IMR-90 (cell line): ENCODE measurements at places on chromosomes 1 and 21. TPM values are rescaled to one million over a fixed set of nuclear protein-coding genes. Genes with fewer than 3 reads are reported as not detected.

GRCh38 chr1:220370041-220370700 lies 97.9 kb upstream of the RAB3GAP2 start:
- peak; percentile 70 for DNase-seq

DNA sequence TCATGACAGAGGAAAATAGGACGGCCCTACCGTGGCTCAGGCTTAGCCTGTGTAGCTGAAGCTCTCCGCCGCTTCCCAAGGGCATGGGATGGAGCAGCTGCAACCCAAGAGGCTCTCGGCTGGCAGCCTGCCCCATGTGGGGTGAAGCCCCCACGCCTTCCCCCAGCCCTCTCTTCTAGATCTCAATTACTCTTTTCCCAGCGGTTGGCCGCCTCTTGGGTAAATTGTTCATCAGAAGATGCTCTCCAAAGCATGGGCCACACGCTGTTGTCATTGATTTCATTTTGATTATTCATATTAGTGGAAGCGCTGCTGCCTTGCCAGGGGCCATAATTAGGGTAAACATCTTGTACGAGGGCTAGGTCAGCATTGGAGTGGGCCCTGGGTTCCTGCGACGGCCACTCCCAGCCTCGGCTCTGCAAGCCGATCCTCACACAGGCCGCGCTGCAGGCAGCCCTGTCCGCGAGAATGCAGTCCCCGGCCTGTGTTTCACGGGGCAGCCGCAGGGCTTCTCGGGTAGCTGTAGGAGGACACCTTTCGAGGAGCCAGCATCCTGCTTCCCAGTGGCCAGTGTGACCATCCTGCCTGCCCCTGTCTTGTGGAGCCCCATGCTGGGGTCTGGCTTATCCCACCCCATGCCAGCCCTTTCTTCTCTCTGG lies 114.4 kb upstream of the VAMP3 start:
- DNase-seq = no peak

GRCh38 chr1:198158735-198159589 lies 2.2 kb downstream of the NEK7 start:
- DNase-seq = peak; percentile 88

DNA sequence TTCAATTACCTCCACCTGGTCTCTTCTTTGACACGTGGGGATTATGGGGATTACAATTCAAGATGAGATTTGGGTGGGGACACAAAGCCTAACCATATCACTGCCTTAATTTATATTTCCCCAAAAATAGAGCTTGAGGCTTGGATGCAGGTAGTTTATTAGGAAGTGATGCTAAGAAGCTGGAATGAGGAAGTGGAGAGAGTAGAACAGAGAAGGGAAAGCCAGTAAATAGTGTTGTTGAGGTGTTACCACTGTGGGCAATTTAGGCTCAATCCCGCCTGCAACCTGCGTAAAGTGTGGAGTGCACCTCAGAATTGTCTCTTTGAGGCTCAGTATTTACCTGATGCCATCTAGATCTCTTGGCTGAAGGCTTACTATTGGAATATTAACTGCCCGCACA lies 4.9 kb upstream of the DOCK7 start:
- no peak for DNase-seq

- peak; percentile 67 for DNase-seq
These were observed 30.4 kb upstream of the TMEM61 start for GRCh38 chr1:54950006-54950368.

GRCh38 chr1:160167580-160167979 lies 16.2 kb downstream of the ATP1A4 start:
- peak; percentile 11 for DNase-seq

GRCh38 chr1:50930193-50930592 lies 29.9 kb downstream of the FAF1 start:
- no peak for DNase-seq

GRCh38 chr1:161816201-161816600 lies 50.1 kb downstream of the ATF6 start:
- peak; percentile 43 for DNase-seq

DNA sequence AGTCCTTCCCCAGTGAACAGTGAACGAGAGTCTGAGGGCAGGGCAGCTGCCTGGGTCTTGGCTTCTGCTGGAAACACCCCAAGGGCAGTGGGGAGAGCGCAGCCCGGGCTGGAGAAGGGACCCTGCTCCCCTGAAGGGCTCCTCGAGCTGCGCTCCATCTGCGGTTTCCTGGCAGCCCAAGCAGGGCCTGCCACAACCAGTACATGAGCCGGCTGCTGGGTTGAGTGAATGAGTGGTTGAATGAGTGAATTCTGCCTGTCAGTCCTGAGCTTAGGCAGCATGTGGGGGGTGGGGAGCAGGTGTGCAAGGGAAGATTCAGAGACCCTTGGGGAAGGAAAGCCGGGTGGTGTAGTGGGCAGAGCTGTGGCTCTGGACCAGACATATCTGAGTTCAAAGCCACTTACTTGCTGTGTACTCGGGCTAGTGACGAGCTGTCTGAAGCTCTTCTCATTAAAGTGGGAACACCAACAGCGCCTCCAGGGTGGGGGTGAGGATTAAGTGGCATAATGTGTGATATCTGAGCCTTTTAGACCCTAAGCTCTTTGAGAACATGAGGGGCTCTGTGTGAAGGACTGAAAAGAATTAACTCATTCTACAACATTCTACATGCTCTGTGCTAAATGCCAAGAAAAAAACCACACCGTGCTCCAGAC lies 3.7 kb downstream of the OPRD1 start:
- DNase-seq = no peak

GRCh38 chr1:107142140-107142542 lies 1.3 kb downstream of the NTNG1 start:
- peak; percentile 50 for DNase-seq

- DNase-seq = no peak
These were observed 167.0 kb downstream of the FAM78B start for GRCh38 chr1:165999826-166000225.

GRCh38 chr1:99691175-99691574 lies 45.3 kb downstream of the PALMD start:
- DNase-seq = no peak

- DNase-seq = no peak
These were observed 85.8 kb downstream of the ATP5PO start for GRCh38 chr21:33829844-33830243.

DNA sequence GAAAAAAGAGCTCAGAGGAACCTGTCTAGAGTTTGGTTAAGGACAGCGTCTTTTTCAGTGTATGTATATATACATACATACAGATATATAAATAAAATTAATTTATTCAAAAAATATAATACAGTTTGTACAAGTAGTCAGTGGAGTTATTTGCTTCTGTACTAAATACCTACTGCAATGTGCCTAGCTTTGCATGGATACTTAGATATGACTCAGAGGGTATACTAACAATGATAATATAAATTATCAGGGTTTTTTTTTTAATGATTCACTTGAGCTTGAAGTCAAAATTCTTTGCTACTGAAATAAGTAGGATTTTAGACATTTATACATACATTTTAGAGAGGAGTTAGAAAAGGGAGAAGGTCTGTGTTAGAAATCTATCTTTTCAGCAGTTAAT lies 117.9 kb downstream of the PHTF1 start:
- peak; percentile 60 for DNase-seq

- no peak for DNase-seq
These were observed 151.7 kb downstream of the LYPLAL1 start for GRCh38 chr1:219325368-219325742.

GRCh38 chr1:33261344-33261743 lies 5.1 kb downstream of the ZNF362 start:
- no peak for DNase-seq

DNA sequence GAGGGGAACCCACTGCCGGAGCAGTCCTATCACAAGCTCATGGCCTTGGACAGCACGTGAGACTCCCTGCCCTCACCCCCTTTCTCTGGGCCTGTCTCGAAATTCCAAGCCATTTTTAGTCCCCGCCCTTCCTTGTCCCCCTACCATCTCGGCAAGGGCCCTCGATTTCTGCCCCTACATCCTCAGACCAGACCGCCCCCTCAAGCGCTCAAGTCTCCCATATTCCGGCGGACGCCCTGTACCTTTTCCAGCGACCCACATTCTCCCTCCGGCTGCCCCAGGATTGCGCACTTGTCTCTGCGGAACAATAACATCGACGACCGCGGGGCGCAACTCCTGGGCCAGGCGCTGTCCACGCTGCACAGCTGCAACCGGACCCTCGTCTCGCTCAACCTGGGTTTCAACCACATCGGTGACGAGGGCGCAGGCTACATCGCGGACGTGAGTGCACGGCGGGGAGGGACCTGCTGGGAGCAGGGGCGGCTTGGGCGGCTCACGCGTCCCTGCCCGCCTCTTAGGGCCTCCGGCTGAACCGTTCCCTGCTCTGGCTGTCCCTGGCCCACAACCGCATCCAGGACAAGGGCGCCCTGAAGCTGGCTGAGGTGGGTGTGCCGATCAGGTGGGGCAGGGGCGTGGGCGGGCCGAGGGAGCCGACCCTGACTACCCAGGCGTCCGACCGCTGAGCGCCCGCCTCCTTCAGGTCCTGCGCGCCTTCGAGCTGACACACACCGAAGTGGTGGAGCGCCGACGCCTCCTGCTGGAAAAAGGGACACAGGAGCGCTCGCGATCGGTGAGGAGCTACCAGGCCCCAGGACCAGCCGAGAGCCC lies 7.0 kb downstream of the LRRC71 start:
- peak; percentile 64 for DNase-seq

- no peak for DNase-seq
These were observed 9.1 kb downstream of the SEMA4A start for GRCh38 chr1:156162430-156163037.

- DNase-seq = no peak
These were observed 33.9 kb upstream of the INSL5 start for GRCh38 chr1:66834926-66835325.

DNA sequence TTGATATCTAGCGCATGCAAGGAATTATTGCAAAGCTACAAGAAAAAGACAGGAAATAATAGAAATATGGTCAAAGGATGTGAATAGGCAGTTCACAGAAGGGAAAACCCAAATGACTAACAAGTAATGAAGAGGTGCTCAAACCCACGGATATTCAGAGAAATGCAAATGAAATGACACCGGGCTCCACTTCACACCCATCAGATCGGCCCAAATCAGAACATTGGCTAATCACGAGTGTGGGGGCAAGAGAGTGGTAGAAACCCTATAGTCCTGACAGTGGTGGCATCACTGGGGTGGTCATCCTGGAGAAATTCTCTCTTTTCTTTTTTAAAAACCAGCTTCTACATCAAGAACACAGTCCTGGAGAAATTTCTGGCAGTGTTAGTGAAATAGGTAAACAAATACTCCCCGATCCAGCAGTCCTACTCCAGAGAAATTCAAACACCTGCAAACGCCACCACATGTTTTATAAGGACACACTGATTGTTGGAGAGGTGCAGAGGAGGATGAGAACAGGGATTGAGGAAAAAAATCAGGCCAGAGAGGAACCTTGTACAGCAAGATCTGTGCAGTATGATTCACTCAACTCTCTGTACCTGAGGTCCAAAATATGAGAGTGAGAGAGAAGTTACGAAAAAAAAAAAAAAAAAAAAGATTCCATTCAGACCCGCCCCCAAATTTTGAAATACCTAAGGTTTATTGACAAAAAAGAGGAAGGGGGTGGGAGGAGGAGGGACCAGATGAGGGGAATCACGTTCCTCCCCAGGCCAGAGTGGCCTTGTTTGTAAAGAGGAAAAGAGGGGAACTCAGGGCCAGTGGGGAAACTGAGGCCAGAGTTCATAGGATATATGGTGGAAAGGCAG lies 9.2 kb upstream of the TNFRSF1B start:
- DNase-seq = no peak

GRCh38 chr1:167266965-167267364 lies 46.3 kb downstream of the POU2F1 start:
- DNase-seq = no peak

DNA sequence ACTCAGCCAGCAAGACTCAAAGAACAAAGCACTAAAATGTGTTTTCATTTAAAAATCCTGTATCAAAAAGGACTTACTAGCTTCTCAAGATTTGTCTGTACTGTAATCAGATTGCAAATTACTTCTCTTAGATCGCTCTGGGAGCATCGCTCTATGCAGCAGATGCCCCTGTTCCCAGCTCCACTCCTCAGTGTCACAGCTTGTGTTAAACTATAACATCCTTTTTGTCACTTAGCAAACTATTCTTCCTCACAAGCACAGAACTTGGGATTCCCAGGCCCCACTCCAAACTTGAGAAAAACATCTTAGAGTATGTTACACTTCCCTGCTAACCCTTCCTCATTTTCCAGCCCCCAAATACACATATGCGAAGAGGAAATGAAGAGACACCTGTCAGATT lies 85.1 kb upstream of the CHRM3 start:
- no peak for DNase-seq

GRCh38 chr1:234302354-234302962 lies 70.8 kb upstream of the COA6 start:
- no peak for DNase-seq

- DNase-seq = no peak
These were observed 43.7 kb downstream of the GTF2B start for GRCh38 chr1:88847643-88848042.

DNA sequence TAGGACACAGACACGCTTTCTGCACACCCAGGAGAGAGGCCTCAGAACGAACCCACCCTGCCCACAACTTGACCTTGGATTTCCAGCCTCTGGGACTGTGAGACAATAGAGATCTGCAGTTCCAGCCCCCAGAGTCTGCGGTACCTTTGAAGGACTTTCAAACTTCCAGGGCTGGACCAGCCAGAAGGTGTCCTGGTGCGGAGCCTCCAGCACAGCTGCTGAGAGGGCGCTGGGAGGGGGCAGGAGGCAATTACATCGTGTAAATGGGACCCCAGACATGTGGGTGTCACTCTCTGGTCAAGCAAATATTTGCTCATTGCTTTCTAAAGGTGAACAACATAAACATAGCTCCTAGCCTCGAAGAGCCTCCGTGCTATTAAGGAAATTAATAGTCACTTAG lies 58.7 kb upstream of the ACTRT2 start:
- DNase-seq = no peak

GRCh38 chr1:54379555-54380289 lies 26.5 kb downstream of the SSBP3 start:
- DNase-seq = peak; percentile 22

- no peak for DNase-seq
These were observed 92.8 kb downstream of the ITPKB start for GRCh38 chr1:226646026-226646869.

GRCh38 chr1:150963321-150964163 lies 11.1 kb downstream of the CERS2 start:
- no peak for DNase-seq

- no peak for DNase-seq
These were observed 298.2 kb upstream of the LRRC7 start for GRCh38 chr1:69269491-69269890.

ERRFI1 gene
- 101 and 106 TPM in 2 replicates for total RNA-seq

SLC35F3 gene
- under 0.01 TPM in 2 replicates for total RNA-seq

BATF3 gene
- 1.6 and 2.2 TPM in 2 replicates for total RNA-seq

NBPF11 gene
- 2.7 and 2.8 TPM in 2 replicates for total RNA-seq

TRIM63 gene
- not detected in 2 replicates for total RNA-seq

C4BPA gene
- not detected in 2 replicates for total RNA-seq

OR2G6 gene
- total RNA-seq = not detected in 2 replicates

IRF6 gene
- 1.9 and 2.9 TPM in 2 replicates for total RNA-seq

SPATA1 gene
- total RNA-seq = under 0.01 and 0.56 TPM in 2 replicates

SOAT1 gene
- 19.5 and 28.9 TPM in 2 replicates for total RNA-seq

HFM1 gene
- total RNA-seq = 0.18 and 0.83 TPM in 2 replicates

JAM2 gene
- 0.72 and 0.83 TPM in 2 replicates for total RNA-seq

AQP10 gene
- total RNA-seq = not detected in 2 replicates

OR2T27 gene
- total RNA-seq = not detected in 2 replicates

RSPH1 gene
- not detected in 2 replicates for total RNA-seq
